ENCODE measurements at places on chromosomes 11 and 22.

DNA sequence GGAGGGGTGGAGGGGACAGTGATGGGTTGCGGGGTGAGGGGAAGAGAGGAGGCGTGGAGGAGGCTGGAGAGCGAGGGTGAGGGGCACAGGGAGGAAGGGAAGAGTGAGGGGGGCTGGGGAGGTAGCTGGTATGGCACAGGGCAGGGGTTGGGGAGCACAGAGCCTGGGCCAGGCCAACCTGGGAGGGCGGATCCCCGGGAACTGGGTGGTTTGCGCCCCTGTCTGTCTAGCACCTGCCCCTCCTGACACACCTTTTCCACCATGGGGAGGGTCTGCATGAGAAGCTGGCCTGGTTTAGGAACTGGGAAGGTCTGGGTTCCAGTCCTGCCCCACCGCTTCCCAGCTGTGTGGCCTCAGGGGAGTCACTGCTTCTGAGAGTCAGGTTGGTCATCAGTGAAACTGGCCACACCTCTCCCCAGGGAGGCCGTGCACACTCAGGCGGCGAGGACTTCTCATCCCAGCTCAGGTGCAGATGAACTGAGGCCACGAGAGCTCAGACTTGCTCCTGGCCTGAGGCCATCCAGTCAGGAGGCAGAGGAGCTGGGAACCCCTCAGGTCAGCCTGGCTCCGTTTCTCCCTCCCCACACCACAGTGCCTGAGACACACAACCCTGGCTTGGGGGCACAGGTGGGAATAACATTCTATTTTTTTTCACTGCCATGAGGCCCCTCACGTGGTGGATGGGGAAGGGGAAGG is 95.6 kb downstream of the PHF21B start:
- DNase-seq = no peak

- no peak for DNase-seq
Measured at GRCh38 chr11:131146827-131147490, 223.5 kb upstream of the NTM start.

DNA sequence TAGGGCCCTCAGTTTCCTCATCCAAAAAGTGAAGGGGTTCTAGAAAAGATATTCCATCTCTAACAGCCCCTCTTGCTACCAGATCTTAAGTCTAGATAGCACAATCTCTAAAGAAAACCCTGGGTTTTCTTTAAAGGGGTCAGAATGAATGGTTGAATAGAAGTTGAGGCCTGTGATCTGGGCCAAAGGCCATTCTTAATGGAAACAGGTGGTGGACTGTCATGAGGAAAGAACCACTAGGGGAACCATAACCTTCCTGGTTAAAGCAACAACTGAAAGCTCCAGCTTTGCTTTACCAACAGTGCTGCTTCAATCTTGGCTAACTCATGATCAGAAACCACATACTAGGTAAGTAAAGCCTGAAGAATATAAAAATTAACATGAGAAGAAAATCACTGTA is 1.8 kb downstream of the CELF1 start:
- DNase-seq = no peak

GRCh38 chr11:29125606-29126005 is 891.2 kb downstream of the KCNA4 start:
- DNase-seq = no peak

DNA sequence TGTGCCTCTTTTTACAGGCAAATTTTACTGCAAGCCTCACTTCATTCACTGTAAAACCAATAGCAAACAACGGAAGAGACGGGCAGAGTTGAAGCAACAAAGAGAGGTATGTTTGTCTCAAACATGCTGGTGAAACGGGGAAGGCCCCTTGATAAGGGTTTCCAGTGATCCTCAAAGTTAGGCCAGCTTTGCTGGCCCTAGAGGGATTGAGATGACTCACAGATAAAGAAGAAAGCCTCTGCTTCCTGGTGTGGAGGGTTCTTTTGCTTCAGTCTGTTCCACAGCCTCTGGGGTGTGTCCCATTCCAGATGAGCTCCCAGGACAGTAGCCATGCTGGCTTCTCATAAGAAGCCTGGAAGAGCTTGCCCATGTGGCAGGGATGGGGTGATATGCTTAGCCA is 118.9 kb upstream of the PARVA start:
- no peak for DNase-seq

- no peak for DNase-seq
Measured at GRCh38 chr11:5234381-5234834, at the start of gene HBD. Gene HBD (minus strand): TSS chr11:5234483. CDS start chr11:5234433, 50 bp downstream.

GRCh38 chr11:4677948-4678347 is 19.7 kb downstream of the OR51E2 start:
- DNase-seq = no peak

GRCh38 chr11:63443714-63444113 is 47.3 kb downstream of the PLAAT5 start:
- no peak for DNase-seq

- no peak for DNase-seq
Measured at GRCh38 chr22:17717708-17718107, 56.6 kb downstream of the BID start.

All from stimulated activated CD4-positive, alpha-beta T cell treated with anti-CD3 and anti-CD28 coated beads, Interleukin-2, amount 100 ng/mL, for 4 hours (primary cell).